ENCODE measurements at places on chromosomes 1 and 21.

DNA sequence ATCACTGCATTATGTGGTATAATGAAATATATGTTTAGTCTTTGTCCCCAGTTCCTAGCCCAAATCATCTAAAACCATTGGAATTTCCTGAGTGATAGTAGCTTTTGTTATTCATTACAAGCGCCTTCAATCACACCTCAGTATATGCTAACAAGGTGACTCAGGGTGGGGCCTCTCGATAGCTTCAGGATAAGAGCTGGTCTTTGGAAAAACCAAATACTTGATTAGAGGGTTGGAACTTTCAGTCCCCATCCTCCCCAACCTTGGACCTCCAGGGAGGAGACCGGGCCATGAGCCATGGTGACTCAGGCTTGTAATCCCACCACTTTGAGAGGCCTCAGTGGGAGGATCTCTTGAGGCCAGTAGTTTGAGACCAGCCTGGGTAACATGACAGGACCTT, 5.1 kb upstream of the BRDT start:
- no peak for DNase-seq

GRCh38 chr1:162168261-162168660, 98.8 kb downstream of the NOS1AP start:
- no peak for DNase-seq

DNA sequence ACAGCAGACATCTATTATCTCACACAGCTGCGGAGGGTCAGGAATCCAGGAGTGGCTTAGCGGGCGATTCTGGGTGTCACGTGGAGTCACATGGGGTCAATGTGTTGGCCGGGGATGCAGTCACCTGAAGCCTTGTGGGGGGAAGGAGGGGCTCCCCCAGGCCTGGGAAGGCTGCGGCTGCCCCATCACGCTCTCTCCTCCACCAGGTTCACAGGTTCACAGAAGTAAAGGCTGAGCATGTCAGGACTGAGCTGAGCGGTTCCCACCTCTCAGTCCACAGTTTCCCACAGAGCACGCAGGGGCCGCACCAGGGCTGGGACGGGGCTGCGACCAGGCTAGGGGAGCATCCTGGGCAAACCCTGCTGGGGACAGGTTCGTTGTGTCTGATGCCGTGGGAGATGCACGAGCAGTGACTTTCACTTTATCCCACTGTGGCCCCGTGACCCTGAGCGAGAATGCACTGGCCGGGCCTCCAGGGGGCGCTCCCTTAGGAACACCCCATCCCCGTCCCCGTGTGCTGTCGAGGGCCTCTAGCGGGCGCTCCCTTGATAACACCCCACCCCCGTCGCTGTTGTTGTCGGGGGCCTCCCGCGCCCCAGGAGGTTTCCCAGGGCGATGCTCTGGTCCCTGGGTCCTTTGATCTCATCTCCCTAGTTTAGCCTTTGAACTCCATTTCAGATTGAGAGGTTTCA, 73.2 kb upstream of the TRAPPC10 start:
- peak; percentile 77 for DNase-seq

DNA sequence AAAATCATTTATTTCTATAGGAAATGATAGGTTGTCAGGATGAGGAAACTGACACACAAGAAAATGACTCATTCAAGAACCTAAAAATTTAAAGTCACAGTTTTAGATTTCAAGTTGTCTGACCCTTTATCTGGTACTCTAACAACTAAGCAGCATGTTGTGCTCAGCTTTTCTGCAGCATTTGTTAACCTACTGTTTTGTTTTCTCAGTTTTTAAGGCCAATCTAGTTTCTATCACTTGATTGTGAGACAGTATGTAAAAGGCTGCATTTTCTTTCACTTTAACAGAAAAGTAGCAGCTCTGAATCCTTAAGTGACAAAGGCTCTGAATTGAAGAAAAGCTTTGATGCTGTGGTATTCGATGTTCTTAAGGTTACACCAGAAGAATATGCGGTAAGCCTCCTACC, 59.1 kb downstream of the RALGPS2 start:
- DNase-seq, result no peak

GRCh38 chr1:13769212-13769611, 69.2 kb downstream of the PRDM2 start:
- no peak for DNase-seq

- DNase-seq, result no peak
Observed at GRCh38 chr1:240616018-240616417, 4.1 kb upstream of the GREM2 start.

DNA sequence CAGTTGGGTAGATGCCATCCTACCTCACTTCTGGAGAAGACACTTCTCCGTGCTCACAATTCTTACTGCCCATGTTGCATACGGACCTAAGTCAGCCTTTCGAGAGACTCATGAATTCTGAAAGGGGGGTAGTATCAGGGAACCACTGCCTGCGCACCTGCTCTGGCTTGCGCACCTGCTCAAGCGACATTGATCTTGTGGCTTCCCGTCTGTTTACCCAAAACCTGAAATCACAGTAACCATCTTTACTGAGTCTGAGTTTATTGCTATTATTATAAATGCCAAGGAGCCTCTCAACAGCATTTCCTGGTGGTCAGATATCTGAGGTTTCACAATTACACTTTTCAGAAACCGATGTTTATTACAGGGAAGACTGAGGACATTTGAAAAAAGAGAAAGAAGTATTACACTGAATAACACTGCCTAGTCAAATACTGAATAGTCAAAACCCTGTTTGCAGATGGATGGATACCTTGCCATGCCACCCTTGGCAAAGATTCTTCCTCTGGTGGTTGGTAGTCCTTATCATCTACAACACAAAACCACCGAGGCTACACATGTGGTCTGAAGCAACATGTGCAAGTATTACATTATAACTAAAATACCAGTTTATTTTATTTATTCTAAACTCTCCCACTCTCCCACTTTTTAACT, 208.7 kb downstream of the SIPA1L2 start:
- DNase-seq, result no peak

- no peak for DNase-seq
Observed at GRCh38 chr1:45477646-45478045, 13.3 kb downstream of the TESK2 start.

- no peak for DNase-seq
Observed at GRCh38 chr1:154953611-154954038, 2.3 kb downstream of the PBXIP1 start.

DNA sequence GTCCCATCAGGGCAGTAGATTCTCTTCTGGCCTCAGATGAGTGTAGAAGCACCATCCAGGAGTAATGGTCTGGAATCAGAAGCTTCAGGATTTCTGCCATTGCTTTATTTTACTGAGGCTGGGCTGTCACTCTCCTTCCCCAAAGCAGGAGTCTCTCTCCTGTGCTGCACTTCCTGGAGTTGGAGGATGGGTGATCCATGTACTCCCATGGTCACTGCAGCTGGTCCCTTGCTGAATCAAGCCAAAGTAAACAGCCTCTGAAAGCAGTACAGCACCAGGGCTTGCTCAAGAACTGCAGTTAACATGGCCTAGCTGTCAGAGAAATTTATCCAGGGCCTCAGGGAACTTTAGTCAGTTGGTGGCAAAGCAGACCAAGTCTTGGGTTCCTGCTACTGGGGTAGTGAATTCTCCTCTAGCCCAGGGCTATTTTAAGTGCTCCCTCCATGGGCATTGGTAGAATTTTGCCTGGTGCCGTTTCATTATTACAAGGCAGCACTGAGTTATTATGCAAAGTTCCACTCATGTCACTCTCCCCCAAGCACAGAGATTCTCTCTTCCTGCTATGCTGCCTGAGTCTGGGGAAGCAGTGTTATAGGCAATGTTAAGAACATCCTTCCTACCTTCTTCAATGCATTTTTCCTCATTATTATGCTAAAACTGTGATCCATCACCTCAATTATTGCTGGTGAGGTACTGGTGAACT, 29.5 kb downstream of the DRAM2 start:
- DNase-seq, result peak; percentile 61

GRCh38 chr1:168408539-168408865, 127.8 kb downstream of the TBX19 start:
- DNase-seq, result no peak

DNA sequence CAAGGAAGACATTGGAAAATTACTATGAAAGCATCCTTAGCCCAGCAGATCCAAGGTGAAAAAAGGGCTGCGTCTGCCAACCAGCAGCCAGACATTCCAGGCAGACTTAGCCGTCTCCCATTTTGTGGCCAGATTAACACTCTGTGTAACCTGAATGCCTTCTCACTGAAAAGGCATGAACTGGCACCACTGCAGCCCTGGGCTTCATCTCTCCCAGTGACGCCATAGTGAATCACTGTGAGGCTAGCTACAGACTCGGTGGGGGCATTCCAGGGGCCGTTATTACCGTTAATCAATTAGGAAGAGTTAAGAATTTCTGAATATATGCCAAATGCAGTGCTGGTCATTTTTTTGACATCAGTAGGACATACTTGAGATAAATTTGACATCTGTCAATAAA, 627.4 kb downstream of the LMO4 start:
- peak; percentile 96 for DNase-seq

- DNase-seq, result peak; percentile 51
Observed at GRCh38 chr1:204113896-204114295, 37.9 kb downstream of the ETNK2 start.

DNA sequence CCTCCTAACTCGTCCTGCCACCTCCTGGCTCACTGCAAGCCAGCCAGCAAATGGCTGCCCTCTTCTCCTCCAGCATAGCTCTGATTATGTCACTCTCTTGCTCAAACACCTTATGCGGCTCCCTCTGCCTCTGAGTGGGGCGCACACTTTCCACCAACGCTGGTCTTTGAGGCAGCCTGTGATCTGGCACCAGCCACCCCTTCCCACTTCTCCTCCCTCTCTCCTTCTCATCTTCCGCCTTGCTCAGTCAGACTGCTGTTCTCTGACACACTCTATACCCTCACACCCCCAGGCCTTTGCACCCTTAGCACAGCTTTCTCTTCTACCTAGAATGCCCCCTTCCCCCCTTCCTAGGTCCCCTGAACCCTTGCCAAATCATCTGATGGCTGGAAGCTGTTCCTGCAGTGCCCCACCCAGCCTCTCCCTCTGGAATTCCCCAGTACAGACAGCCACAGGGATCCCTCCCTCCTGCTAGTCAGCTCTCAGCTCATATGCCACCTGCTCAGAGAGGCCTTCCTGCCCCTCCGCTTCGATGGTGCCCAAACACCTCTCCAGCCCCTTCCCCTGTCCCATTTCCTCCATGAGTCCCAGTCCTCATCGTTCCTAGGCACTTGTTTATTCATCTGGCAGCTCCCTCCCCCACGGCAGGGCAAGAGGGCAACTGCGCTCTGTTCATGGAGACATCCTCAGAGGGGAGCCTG, 21.7 kb upstream of the PEF1 start:
- peak; percentile 42 for DNase-seq

GRCh38 chr1:84876353-84876752, 16.7 kb downstream of the LPAR3 start:
- no peak for DNase-seq

DNA sequence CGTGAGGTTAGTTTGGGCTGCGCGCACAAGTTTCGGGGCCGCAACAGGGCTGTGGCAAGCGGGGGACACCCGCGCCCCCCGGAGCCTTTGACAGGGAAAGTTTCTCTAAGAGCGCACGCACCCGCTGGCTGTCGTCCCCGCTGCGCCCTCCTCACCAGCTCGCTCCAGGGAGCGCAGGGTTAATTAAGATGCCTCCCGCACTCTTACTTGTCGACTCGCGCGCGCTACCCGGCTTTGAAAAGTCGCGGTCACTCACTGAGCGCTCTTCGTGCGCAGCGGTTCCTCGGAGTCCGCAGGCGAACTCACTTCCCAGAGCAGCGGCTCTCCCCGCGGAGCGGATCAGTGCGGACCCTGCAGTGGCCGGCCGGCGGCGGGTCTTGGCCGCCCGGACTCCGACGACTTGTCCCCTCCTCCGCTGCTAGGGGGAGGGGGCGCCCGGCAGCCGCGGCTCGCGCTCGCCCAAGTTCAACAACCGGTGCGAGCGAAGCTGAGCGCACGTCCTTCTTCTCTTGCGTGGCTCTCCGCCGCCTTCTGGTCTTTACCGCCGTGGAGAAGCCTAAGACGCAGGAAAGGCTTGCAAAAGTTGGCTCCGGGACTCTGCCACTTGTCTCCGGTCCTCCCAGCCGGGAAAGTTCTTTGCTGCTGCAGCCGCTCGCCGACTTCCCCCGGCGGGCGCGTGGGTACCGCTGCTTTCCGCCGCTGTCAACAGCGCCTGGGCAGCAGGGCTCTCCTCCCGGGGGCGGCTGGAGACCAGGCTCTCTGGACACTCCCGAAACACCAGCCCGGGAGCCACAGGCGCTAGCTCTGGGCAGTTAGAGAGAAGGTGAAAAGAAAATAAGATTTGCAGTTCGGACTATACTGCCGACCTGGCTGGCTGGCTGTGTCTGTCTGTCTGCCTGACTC, 506 bp downstream of the JUN start:
- peak; percentile 71 for DNase-seq

DNA sequence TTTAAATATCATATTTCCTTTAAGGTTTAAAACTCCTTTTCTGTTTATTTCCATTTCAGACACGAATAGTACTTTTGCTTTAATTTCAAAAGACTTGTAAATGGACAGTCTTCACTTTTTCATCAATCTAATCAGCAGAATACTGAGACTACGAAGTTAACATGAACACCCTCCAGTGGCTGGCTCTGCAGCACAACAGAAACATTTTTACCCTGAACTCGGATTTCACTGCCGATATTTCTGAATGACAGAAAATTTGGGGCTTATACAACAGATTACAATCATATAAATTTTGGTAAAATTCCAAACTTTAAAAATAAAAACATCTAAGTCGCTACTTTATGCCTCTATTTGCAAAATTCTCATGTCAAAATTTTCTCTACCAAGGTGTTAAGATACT, 86.2 kb downstream of the AKT3 start:
- DNase-seq, result no peak

- peak; percentile 98 for DNase-seq
Observed at GRCh38 chr21:32520875-32521735, 64.2 kb downstream of the TCP10L start.

DNA sequence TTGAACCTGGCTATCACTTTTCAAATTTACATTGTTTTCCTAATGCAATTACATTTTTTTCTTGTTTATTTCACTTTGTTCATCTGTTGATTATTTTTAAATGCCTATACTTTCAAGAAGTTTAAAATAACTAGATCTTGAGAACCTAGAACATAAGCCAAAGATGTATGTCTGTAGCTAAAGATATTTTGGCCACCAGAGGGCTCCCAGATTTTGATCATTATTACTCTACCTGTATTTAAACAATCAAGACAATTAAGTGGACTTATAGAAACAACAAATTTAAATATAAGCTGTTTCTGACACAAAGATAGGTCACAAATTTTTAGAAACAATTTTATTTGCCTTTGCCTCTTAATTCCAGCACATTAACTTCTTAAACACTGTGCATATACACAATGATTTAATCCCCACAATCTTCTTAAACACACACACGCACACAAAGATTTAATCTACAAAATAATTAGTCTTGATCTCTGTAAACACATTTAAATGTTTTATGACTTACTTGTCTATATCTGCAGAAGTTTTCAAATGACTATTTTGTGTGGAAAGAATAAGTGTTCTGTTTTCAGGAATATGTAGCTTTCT, 380.0 kb downstream of the DSCAM start:
- DNase-seq, result peak; percentile 16

- no peak for DNase-seq
Observed at GRCh38 chr21:39347537-39347936, 1.4 kb downstream of the HMGN1 start.

- no peak for DNase-seq
Observed at GRCh38 chr1:14067711-14068110, 367.7 kb downstream of the PRDM2 start.

- DNase-seq, result peak; percentile 31
Observed at GRCh38 chr1:110476028-110476765, 25.2 kb downstream of the PROK1 start.

- peak; percentile 58 for DNase-seq
Observed at GRCh38 chr21:16563795-16564194, 834.0 kb downstream of the USP25 start.

GRCh38 chr1:145997016-145997717, 788 bp upstream of the TXNIP start:
- DNase-seq, result peak; percentile 46

Data from cardiac fibroblast (primary cell).